ENCODE measurements at places on chromosomes 6 and 20.

GRCh38 chr6:157521362-157522335, 140.7 kb downstream of the ZDHHC14 start:
- no peak for DNase-seq

- no peak for DNase-seq
Measured at GRCh38 chr6:37365791-37366190, 12.0 kb downstream of the RNF8 start.

- no peak for DNase-seq
Measured at GRCh38 chr6:168994956-168995355, 258.7 kb downstream of the THBS2 start.

- DNase-seq, result no peak
Measured at GRCh38 chr6:158043586-158044524, 62.2 kb downstream of the SYNJ2 start.

- DNase-seq, result no peak
Measured at GRCh38 chr6:40460380-40460779, 126.8 kb downstream of the LRFN2 start.

Measured in stimulated activated CD4-positive, alpha-beta T cell treated with anti-CD3 and anti-CD28 coated beads, TNF-alpha, amount 100 ng/mL, for 48 hours (primary cell).